ENCODE measurements at places on chromosomes 4 and X.

- no peak overlapping the region for H3K27ac ChIP-seq
- no peaks in the 10 kb centered on the region for H3K27me3 ChIP-seq
- H3K4me3 ChIP-seq: no peak overlapping the region
- no peaks in the 10 kb centered on the region for H3K36me3 ChIP-seq
- DNase-seq: no peak
- no peaks in the 10 kb centered on the region for H3K4me1 ChIP-seq
Measured at GRCh38 chrX:20333672-20334071, 67.0 kb upstream of the RPS6KA3 start.

GRCh38 chr4:177770776-177771175 lies 328.5 kb upstream of the AGA start:
- no peaks in the 10 kb centered on the region for H3K27me3 ChIP-seq
- no peak overlapping the region for H3K27ac ChIP-seq
- H3K36me3 ChIP-seq: no peaks in the 10 kb centered on the region
- no peaks in the 10 kb centered on the region for H3K4me1 ChIP-seq
- H3K4me3 ChIP-seq: no peak overlapping the region
- DNase-seq: no peak

GRCh38 chrX:115054876-115055275 lies 37.5 kb upstream of the IL13RA2 start:
- H3K27ac ChIP-seq: no peak overlapping the region
- no peak for DNase-seq
- peaks cover 9% of the 10 kb centered on the region for H3K27me3 ChIP-seq

DNA sequence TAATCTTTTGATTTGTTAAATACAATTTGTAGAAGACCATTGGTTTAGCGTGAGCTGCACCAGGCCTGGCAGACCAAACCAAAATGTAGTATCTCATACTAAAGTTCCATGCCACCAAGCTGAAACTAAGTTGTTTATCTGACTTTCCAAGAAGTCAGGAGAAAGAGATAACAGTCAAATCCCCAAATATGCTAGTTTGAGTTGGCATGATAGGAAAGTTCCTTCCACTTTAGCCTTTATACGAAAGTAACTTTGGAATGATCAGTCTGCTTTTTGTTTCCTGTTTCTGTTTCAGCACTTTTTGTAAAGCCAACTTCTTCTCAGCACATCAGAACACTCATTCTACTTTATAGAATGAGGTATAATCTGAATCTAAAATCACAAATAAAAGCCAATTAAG lies 449.2 kb downstream of the GRXCR1 start:
- no peak overlapping the region for H3K4me3 ChIP-seq
- H3K36me3 ChIP-seq: no peaks in the 10 kb centered on the region
- no peaks in the 10 kb centered on the region for H3K27me3 ChIP-seq
- no peaks in the 10 kb centered on the region for H3K4me1 ChIP-seq

- no peak overlapping the region for H3K4me3 ChIP-seq
- no peaks in the 10 kb centered on the region for H3K36me3 ChIP-seq
- no peaks in the 10 kb centered on the region for H3K27me3 ChIP-seq
Measured at GRCh38 chr4:8191136-8191747, 7.8 kb upstream of the SH3TC1 start.

GRCh38 chr4:952881-953573 lies 20.3 kb downstream of the DGKQ start:
- no peak overlapping the region for H3K4me3 ChIP-seq
- no peaks in the 10 kb centered on the region for H3K4me1 ChIP-seq
- DNase-seq: no peak
- no peak overlapping the region for H3K27ac ChIP-seq
- H3K27me3 ChIP-seq: no peaks in the 10 kb centered on the region
- H3K36me3 ChIP-seq: no peaks in the 10 kb centered on the region

- H3K36me3 ChIP-seq: no peaks in the 10 kb centered on the region
- no peak overlapping the region for H3K4me3 ChIP-seq
- H3K27me3 ChIP-seq: no peaks in the 10 kb centered on the region
- H3K4me1 ChIP-seq: peaks cover 2% of the 10 kb centered on the region
- no peak overlapping the region for H3K27ac ChIP-seq
- DNase-seq: no peak
Measured at GRCh38 chr4:4260185-4260751, 12.2 kb upstream of the TMEM128 start.

DNA sequence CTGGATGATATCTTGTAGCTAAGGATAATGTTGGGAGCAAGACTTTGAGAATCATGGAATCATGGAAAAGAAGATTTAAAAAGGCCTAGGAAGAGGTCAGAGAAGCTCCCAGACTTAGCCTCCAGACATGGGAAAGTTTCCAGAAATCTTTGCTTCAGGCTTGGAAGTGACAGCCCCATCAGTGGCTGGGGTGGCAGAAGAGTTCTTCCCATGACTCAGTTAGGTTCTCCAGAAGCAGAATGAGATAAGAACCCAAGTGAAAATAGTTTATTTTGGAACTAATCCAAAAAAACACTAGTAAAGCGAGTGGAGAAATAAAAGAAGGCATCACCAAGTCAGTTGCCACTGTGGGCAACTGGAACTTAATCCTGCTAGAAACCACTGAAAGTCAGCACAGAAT lies 506.9 kb downstream of the MID1IP1 start:
- H3K4me3 ChIP-seq: no peak overlapping the region
- no peaks in the 10 kb centered on the region for H3K36me3 ChIP-seq

DNA sequence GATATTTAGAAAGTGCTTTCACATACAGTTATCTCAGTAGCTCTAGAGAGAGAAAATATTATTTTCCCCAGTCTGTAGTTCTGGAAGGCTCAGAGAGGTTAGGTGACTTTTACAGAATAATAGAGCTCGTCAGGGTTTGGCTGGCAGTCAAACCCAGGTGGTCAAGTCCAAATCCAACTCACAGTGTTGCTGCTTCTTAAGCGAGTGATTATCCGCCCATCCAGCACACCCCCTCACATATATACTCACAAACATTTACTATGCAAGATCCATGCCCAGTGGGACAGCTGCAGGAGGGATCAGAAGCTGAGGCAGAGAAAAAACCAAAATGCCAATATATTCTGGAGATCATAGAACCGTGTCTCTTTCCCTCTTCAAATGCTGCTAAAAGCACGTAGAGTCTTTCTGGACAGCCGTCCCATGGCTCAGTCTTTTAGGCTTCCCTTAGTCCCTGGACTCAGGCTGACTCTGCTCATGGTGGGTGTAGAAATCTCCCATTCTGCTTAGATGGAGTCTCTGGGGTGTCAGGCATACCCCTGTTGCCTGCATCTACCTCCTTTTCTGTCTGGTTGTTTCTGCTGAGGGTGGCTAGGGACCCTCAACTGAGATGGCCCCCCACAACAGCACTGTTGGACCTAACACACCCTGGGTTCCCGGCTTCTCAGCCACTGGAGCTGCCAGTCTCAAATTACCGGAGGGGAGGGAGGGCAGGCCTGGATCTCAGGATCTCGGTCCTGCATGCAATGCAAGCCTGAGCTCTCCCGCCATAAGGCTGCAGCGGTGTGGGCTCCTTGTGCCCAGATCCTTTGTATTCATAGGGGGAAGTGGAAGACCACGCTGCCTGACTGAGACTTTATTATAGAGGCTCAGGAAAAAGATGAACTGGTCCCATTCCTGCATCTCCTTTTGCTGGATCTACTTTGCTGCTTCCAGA lies at the start of gene CHRNA9:
Gene CHRNA9 (plus strand): TSS at position 743 of the 934 bp plus-strand sequence. CDS start 135 bp downstream, at position 878.
- peak; percentile 23 for DNase-seq
- no peaks in the 10 kb centered on the region for H3K36me3 ChIP-seq
- H3K4me1 ChIP-seq: peaks cover 15% of the 10 kb centered on the region
- H3K4me3 ChIP-seq: no peak within 1 kb of the TSS

GRCh38 chrX:12210971-12211370 lies 72.7 kb downstream of the FRMPD4 start:
- no peak for DNase-seq
- no peak overlapping the region for H3K4me3 ChIP-seq
- H3K27ac ChIP-seq: no peak overlapping the region
- H3K4me1 ChIP-seq: no peaks in the 10 kb centered on the region

GRCh38 chr4:107897823-107898222 lies 33.5 kb upstream of the CYP2U1 start:
- H3K4me3 ChIP-seq: no peak overlapping the region
- H3K36me3 ChIP-seq: no peaks in the 10 kb centered on the region
- no peaks in the 10 kb centered on the region for H3K4me1 ChIP-seq
- no peak overlapping the region for H3K27ac ChIP-seq

DNA sequence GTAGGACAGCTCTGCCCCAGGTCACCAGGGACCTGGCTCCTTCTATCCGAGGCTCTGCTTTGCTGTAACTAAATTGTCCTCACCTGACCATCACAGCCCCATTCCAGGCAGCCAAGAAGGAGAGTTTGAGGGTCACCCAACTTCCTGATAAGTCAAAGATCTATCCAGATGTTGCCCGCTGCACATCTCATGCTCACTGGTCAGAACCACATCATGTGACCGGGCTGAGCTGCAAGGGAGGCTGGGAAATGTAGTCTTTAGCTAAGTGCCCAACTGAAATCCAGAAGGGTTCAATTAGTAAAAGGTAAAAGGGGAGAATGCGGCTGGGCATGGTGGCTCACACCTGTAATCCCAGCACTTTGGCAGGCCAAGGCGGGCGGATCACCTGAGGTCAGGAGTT lies 18.4 kb downstream of the HMX1 start:
- H3K27ac ChIP-seq: no peak overlapping the region
- peaks cover 3% of the 10 kb centered on the region for H3K4me1 ChIP-seq
- H3K4me3 ChIP-seq: no peak overlapping the region
- peaks cover 24% of the 10 kb centered on the region for H3K27me3 ChIP-seq

GRCh38 chr4:15653864-15654592 lies 1.1 kb downstream of the FBXL5 start:
- H3K27me3 ChIP-seq: no peaks in the 10 kb centered on the region
- H3K4me1 ChIP-seq: peaks cover 6% of the 10 kb centered on the region
- peak; percentile 8 for DNase-seq
- H3K36me3 ChIP-seq: peaks cover 32% of the 10 kb centered on the region
- peak overlapping the region; percentile 95 for H3K27ac ChIP-seq

GRCh38 chrX:135890087-135890585 lies 3.1 kb downstream of the CT45A10 start:
- no peak for DNase-seq
- H3K27ac ChIP-seq: no peak overlapping the region
- no peaks in the 10 kb centered on the region for H3K4me1 ChIP-seq

- peaks cover 34% of the 10 kb centered on the region for H3K36me3 ChIP-seq
- DNase-seq: no peak
- peaks cover 3% of the 10 kb centered on the region for H3K4me1 ChIP-seq
- no peak overlapping the region for H3K4me3 ChIP-seq
Measured at GRCh38 chrX:154036513-154036912, 16.8 kb upstream of the IRAK1 start.

GRCh38 chrX:989959-990510 lies 222.4 kb downstream of the CRLF2 start:
- H3K4me1 ChIP-seq: no peaks in the 10 kb centered on the region
- no peak for DNase-seq
- H3K36me3 ChIP-seq: no peaks in the 10 kb centered on the region

DNA sequence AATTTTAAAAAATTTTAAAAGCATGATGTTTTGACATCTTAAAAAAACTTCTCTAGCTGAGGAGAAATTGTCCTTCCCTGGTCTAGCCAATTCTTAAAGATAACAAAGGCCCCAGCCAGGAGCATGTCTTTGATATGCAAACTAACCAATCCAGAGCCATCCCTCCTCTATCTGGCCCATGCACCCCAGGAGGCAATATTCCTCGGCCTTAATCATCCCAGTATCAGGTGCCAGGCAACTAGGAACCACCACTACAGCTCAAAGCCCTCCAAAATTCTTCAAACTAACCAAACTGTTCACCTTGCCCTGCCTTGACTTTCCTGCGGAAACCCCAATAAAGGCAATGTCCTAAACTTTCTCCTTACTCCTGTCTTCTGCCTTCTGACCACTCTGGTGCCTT lies 97.8 kb upstream of the USP9X start:
- H3K4me1 ChIP-seq: no peaks in the 10 kb centered on the region
- H3K27ac ChIP-seq: no peak overlapping the region
- H3K36me3 ChIP-seq: no peaks in the 10 kb centered on the region
- no peak for DNase-seq

- no peak for DNase-seq
- H3K4me1 ChIP-seq: no peaks in the 10 kb centered on the region
- H3K27me3 ChIP-seq: peaks cover 16% of the 10 kb centered on the region
- H3K36me3 ChIP-seq: no peaks in the 10 kb centered on the region
- H3K4me3 ChIP-seq: no peak overlapping the region
Measured at GRCh38 chrX:1462596-1463251, 10.0 kb upstream of the ASMTL start.

DNA sequence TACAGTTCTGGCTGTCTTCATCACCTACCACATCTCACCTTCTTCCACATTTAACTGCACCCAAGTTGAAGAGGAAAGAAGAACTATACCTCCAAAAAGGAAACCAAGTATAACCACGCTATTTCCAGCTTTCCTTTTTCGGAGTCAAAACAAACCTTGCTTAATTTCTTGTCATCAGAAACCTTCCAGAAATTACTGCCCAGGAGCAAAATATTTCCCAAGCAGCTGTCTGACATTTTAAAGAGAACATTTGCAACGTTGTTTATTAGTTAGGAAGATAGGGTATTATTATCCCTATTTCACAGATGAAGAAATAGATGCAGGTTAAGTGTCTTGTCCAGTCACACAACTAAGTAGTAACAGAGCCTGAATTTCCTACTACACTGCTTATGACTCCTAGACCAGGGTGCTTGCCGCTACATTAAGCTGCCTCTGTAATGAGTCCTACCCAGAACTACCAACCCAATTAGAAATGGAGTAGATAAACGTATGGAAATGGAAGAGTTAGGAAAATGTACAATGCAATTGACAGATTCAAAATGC lies 2.2 kb upstream of the ACSL4 start:
- no peak for DNase-seq
- no peaks in the 10 kb centered on the region for H3K27me3 ChIP-seq
- H3K4me3 ChIP-seq: no peak overlapping the region
- no peaks in the 10 kb centered on the region for H3K4me1 ChIP-seq
- H3K27ac ChIP-seq: no peak overlapping the region

DNA sequence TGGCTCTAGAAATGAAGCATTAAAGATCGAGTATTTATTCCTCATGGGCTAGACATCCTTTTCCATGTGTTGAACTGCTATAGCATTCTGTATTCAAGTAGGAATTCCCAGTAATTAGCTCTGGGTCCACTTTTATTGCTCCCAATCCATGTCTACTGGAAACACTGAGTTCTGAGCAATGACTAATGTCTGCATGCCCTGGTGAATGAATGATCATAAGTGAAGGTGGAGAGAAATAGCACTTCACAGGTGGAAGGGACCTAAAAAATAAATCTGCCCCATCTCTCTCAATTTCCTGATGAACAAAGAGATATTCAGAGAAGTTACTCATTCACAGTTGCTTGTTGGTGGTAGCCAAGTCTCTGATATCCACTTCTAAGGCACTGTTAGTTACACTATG lies 34.6 kb upstream of the CXCL8 start:
- H3K36me3 ChIP-seq: no peaks in the 10 kb centered on the region
- no peak overlapping the region for H3K27ac ChIP-seq
- no peak overlapping the region for H3K4me3 ChIP-seq
- no peaks in the 10 kb centered on the region for H3K4me1 ChIP-seq
- no peaks in the 10 kb centered on the region for H3K27me3 ChIP-seq
- no peak for DNase-seq
